ENCODE measurements at places on chromosomes 12 and 14.

DNA sequence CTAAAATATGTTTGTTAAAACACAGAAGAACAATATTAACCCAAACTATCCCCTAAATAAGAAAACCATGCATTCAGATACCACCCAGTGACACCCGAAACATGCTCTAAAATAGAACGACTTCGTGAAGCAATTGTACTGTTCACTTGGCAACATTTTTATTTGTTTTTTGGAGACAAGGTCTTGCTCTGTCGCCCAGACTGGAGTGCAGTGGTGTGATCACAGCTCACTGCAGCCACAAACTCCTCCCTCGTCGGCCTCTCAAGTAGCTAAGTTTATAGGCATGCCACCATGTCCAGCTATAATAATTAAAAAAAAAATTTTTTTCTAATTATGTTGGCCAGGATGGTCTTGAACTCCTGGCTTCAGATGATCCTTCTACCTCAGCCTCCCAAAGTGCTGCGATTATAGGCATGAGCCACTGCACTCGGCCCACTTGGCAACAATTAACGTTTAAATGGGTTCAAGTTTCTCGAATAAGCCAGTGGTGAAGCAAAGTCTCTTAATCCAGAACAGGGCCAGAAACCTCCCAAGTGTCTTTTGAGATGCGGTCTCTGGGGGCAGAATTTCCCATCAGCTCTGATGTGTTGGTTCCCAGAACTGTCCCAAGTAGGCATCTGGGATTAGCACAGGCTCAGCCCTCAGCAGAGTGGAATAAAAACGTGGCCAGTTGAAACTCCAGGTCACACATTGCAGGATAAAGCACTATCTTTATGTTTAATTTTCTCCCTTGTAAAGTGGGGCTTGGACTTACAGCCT, 74.5 kb downstream of the TMCC3 start:
- DNase-seq: no peak

GRCh38 chr12:120944645-120945217, 33.6 kb upstream of the HNF1A start:
- peak; percentile 31 for DNase-seq

DNA sequence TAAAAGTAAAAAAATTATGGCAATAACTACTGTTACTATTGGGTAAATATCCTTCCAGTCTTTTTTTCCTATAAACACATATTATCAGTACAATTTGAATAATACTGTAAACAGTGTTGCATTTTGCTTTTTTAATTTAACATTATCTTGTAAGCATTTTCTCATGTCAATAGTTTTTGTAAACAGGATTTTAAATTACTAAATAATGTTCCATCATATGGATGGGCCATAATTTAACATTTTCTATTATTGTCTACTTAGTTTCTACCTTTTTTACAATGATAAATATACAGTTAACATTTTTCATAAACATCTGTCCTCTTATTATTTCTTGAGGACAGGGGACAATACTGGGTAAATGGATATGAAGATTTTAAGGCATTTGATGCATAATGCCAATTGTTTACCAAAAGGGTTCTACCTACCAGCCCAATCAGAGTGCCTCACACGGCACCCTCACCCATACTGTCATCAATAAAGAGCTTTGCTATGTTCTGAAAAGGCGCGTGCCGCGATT, 759 bp upstream of the ACVR1B start:
- no peak for DNase-seq

DNA sequence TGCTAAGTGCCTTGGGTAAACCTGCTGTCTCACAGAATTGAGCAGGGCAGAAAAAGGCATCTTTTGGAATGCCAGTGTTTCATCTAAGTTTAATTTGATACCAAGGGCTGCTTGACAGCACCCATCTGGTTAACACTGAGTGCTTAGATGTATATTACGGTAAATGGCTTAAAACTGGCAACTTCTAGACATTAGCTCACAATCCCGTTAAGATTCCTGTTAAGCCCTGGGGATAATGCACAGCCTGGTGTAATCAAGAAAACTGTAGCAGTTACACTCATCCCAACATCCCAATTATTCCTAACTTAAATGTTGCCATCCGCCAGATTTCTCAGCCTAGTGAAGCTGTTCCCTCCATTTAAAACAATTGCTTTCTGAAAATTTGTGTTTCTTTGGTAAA, 29.9 kb downstream of the PPFIBP1 start:
- DNase-seq: no peak

DNA sequence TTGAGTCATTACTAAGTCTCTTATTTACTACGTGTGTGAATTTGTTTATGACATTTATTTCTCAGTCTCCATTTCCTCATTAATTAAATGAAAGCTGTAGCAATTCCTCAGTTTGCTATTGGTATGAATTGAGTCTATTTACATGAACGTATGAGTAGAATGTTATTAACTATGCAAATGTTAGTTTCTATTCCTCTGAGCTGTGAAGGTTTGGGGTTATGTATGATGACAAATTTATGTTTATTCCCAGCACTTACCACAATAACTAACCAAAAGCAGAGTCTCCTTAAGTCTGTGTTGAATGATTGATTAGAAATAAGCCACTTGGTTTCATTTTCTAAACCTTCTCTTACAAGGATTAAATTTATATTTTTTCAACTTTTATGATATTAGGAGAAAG, 1340.9 kb downstream of the FSCB start:
- DNase-seq: no peak
